ENCODE measurements at places on chromosomes 13 and 19.
A peak's percentile ranks its signal among the peaks of the same experiment; 100 is the strongest.

- DNase-seq, result no peak
These were observed 11.1 kb upstream of the PLIN3 start for GRCh38 chr19:4878491-4878968.

- DNase-seq, result no peak
These were observed 31.2 kb downstream of the SYDE1 start for GRCh38 chr19:15138427-15138826.

GRCh38 chr19:7522072-7522922 is at the start of gene MCOLN1:
Gene MCOLN1 (plus strand): TSS chr19:7522624. CDS start chr19:7522751, 127 bp downstream.
- DNase-seq, result peak; percentile 99

DNA sequence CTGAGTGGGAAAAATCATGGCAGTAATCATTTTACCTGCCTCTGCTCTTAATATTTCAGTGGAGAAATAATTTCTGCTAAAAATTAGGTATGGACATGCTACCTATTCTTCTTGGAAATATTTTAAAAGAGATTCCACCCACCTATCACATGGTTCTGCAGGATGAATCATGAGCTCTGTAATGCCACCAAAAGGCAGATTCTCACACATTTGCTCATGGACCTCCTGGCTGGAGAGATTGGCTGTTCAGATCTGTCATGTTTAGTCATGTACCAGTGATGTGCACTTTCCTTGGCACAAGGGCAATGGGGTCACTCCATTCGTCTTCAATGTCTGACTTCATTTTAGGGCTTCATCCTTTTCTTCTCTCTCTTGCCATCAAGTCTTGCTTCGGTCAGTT is 101.8 kb upstream of the MBNL2 start:
- DNase-seq, result no peak

- no peak for DNase-seq
These were observed 9.2 kb downstream of the ONECUT3 start for GRCh38 chr19:1762243-1763117.

- no peak for DNase-seq
These were observed 12.0 kb upstream of the LAIR1 start for GRCh38 chr19:54376610-54377285.

- no peak for DNase-seq
These were observed 60.2 kb downstream of the GGACT start for GRCh38 chr13:100528353-100528752.

GRCh38 chr13:107960301-107960700 is 255.0 kb downstream of the LIG4 start:
- no peak for DNase-seq

DNA sequence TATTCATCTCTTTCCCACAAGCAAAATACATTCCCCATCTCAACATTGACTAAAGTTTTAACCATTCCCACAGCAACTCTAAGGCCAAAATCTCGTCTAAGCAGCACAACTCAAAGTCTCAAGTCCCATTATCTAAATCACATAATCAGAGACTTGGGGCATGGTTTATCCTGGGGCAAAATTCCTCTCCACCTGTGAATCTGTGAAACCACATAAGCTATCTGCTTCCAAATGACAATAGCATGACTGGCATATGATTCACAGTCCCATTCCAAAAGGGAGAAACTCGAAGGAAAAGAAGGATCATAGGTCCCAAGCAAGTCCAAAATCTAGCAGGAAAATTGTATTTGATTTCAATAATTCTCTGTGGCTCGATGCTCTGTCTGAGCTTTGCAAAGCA is 73.0 kb downstream of the ANKRD10 start:
- DNase-seq, result no peak

DNA sequence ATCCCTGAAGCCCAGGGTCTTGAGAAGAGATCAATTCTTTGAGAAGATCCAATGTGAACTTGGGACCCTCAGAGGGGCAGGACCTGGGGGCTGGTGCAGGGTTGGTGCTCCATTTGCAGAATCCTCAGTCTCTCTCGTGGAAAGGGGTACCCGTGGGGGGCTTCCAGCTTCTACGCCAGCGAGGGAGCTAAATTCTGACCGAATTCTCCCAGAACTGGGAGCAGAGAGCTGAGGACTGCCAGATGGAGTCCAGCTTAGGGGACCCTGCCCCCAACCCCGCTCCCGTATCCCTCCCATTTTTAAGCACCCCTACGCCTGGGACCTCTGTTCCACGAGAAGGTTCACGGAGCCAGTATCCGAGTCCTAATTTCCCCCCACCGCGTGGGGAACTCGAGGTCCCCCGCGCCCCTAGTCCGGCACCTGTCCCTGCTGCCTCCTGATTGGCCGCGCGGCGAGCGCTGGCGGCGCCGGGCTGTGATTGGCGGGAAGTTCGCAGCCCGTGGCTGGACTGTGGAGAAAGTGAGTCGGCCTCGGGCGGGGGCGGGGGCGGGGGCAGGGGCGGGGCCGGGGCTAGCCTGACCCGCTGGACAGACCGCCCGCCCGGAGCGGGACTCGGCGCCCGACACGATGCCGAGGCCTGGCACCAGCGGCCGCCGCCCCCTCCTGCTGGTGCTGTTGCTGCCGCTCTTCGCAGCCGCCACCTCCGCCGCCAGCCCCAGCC is 4.4 kb upstream of the LTBP4 start:
- DNase-seq, result no peak

DNA sequence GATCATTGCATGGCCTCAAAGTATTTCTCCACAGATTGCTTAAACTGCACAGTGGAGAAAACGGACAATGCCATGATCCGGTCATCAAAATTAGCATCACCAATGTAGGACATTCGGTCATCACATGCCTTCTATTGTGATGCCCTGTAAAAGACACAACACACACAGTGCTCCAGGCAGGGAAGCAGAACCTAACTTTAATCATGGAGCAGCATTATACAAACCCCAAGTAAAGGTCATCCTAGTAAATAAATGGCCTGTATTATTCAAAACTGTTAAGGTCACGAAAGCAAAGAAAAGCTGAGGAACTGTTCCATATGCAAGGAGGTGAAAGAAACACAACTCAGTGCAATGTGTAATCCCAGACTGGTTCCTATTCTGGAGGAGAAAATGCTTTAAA is 42.2 kb downstream of the TGDS start:
- no peak for DNase-seq

GRCh38 chr19:3734310-3734600 is 26.1 kb downstream of the TJP3 start:
- DNase-seq, result no peak

DNA sequence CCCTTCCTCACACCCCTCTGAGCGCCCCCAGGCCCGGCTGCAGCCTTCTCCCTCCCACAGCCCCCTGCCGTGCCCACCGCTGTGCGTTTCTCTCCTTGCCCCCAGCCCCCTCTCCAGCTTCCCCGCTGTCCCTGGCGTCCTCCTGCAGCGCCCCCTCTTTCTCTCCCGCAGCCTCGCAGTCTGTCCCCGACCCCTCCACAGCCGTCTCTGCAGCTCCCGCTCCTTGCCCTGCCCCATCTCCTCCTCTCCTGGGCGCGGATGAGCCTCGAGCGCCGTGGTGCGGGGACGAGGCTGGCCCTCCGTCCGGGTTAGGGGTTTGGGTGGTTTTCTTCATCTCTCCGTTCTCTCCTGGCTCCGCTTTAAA is 1.1 kb downstream of the KMT5C start:
- DNase-seq, result no peak

DNA sequence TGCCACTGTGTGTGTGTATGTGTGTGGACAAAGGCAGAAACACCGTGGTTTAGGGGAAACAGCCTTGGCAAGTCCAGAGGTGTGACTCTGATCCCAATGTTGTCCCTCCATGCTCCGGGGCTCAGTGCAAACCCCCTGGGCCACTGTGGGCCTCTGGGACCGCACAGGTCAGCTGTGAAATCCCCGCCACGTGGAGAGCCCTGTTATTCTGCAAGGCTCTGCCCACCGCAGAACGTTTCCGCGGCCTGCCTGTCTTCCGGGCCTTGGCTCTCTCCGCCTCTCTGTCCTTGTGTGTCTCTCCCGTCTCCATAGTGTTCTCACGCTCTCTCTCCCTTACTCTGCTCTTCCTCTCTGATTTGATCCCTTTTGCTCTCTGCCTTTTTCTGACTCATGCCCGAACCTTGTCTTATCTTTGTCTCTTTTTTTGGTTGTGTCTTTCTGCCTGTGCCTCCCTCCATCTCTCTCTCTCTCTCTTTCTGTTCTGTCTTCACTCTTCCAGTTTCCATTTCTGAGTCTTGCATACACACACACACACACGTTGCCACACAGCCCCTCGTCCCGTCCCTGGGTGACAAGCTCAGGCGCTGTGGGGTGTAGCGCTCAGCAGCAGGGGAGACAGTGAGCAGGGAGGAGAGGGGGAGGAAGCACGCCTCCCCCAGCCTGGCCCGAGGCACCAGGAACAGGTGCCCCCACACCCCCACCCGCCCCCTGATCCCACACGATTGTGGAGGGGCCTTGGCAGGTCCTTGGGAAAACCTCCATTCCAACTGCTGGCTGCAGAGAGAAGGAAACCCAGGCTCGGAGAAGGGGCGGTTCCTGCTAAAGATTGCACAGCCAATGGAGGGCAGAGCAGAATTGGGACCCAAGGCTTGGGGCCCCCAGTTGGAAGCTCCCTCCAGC is 3.0 kb downstream of the TTYH1 start:
- no peak for DNase-seq

GRCh38 chr13:80037505-80037888 is 303.4 kb downstream of the SPRY2 start:
- DNase-seq, result no peak

DNA sequence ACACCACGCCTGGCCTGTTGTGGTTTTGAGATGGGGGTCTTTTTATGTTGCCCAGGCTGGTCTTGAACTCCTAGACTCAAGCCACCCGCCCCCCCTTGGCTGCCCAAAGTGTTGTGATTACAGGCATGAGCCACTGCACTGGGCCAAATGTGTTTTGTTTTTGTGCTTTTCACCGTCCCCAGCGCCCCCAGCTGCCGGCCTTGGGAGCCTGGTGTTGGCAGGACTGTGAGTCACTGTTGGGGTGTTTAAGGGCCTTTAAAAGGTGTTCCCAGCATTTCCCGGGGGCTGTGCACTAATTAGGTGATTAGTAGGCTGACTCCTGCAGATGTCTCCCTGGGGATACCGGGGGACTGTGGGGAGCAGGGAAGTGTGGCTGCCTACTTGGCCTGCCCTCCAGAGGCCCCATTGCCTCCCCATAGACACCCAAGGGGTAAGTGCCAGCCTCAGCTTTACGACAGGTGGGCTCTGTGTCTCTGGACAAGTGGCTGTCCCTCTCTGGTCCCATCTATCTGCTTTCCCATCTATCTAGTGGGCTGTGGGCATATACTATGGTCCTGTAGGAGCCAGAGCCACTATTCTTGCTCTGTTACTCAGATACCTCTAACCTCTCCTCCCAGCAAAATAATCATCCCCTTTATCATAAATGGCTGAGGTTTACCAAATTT is 11.8 kb upstream of the TLE5 start:
- DNase-seq, result no peak

- DNase-seq, result no peak
These were observed 12.5 kb downstream of the CEACAM3 start for GRCh38 chr19:41808663-41809566.

DNA sequence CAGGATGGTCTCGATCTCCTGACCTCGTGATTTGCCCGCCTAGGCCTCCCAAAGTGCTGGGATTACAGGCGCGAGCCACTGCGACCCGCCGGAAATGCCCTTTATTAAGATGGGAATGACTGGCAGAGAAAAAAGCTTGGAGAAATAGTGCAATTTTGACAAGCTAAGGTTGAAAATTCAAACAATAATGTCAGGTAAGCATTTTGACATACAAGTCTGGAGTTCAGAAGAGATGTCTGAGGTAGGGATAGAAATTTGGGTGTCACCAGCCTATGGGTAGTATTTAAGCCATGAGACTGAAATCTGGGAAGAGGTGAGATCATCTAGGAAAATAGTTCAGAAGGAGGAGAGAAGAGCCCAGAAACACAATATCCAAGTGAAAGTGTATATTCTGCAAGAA is 17.1 kb upstream of the PAN3 start:
- no peak for DNase-seq

DNA sequence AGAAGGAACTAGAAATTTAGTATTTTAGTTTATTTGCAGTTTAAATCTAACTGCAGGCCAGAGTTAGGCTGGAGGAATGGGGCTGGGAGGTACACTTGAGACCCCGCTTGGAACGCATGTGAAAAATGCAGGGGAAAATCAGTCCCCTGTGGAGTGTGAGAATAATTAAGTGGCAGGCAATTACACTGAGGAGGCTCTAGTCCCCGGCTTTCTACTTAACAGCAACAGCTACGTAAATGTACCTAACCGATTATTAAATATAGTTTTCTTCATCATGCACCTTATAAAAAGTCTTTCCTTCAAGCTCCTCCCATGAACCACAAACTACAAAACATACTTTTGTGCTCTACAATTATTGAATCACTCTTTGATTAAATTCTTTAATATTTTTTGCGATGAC is 804 bp downstream of the ZNF708 start:
- no peak for DNase-seq

- DNase-seq, result no peak
These were observed 130.9 kb downstream of the FRY start for GRCh38 chr13:32162395-32163005.

- DNase-seq, result no peak
These were observed 336.0 kb downstream of the MTUS2 start for GRCh38 chr13:29156136-29156535.

GRCh38 chr19:39643591-39643990 is 12.1 kb upstream of the LGALS16 start:
- DNase-seq, result no peak

DNA sequence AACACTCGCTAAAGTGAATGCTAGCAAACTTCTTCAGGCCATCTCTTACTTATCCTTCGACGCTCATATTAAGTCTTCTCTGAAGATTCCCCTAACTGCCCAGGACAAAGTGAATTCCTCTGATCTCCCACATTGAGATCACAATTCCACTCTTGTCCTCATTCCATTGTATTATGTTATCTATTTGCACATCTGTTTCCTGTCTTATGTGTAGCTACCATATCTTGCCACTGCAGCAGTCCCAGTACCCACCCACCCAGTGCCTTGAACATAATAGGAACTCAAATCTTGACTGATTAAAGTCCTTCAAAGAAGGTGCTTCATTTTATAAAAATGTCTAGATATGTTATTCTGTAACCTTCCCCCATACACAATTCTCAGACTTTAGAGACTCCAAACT is 702.3 kb downstream of the DIAPH3 start:
- no peak for DNase-seq

DNA sequence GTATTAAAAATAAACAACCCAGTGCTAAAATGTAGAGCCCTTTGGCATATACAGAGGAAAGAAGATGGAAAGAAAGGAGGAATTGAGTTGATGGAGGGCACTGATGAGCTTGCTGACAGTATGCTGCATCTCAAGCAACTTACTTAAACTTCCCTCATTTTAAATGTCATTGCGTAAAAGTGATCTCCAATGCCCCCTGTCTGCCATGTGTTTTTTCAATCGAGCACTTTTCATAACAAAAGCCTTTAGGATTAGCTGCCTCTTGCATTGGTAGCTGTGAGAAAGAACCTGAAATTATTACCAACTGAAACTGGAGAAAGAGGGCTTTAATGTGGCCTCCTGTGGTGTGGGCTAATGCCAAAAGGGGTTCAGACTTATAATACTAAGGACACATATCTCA is 541.6 kb downstream of the SUCLA2 start:
- DNase-seq, result no peak

- DNase-seq, result no peak
These were observed 117.6 kb upstream of the MAB21L1 start for GRCh38 chr13:35594096-35594495.

- no peak for DNase-seq
These were observed 84.2 kb downstream of the AKAP11 start for GRCh38 chr13:42356184-42356575.
